ENCODE measurements at places on chromosomes 2 and 18.

DNA sequence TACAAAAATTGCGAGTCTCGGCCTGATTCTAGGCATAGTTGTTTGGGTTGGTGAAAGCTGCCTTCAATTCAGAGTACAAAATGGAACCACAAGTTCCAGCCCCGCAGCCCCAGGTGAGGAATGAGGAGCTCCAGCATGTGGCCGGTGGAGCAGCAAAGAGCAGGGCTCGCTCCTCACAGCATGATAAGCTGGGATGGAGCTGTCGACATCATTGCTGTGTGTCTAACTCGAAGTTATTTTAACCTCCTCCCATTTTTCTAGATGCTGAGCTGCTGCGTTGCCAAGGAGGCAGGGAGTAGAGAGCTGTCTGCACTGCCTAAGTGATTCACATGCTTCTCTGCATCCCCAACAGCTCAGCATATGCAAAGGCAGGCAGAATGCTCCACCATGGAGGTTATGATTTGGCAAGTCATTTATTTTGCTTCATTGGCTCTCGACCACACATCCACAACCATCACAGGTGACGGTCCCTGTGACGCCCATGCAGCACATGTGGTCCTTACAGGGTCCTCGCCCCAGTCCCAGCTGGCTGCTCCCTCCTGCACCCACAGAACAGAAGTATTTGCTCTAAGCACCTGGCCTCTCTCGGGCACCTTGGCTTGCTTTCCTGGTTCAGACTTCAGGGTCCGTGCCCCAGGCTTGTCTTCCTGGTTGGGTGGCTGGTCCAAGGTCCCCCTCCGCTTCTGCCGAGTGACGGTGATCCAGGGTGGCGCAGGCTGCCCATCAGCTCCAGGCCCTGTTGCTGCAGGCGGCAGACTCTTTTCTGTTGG, 66.0 kb upstream of the MGAT4A start:
- DNase-seq, result no peak

DNA sequence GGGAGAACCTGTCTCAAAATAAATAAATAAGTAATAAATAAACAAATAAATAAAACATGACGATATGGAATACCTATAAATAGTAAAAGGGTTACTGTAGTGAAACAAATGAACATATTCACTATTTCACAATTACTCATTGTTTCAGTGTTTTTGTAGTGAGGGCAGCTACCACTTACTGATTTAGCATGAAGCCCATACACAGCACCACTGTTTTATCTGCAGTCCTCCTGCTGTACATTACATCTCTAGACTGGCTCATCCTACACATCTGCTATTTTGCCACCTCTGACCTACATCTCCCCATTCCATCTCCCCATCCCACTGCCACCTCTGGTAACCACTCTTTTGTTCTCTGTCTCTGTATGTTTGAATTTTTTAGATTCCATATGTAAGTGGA, 332.7 kb upstream of the SMIM21 start:
- no peak for DNase-seq

DNA sequence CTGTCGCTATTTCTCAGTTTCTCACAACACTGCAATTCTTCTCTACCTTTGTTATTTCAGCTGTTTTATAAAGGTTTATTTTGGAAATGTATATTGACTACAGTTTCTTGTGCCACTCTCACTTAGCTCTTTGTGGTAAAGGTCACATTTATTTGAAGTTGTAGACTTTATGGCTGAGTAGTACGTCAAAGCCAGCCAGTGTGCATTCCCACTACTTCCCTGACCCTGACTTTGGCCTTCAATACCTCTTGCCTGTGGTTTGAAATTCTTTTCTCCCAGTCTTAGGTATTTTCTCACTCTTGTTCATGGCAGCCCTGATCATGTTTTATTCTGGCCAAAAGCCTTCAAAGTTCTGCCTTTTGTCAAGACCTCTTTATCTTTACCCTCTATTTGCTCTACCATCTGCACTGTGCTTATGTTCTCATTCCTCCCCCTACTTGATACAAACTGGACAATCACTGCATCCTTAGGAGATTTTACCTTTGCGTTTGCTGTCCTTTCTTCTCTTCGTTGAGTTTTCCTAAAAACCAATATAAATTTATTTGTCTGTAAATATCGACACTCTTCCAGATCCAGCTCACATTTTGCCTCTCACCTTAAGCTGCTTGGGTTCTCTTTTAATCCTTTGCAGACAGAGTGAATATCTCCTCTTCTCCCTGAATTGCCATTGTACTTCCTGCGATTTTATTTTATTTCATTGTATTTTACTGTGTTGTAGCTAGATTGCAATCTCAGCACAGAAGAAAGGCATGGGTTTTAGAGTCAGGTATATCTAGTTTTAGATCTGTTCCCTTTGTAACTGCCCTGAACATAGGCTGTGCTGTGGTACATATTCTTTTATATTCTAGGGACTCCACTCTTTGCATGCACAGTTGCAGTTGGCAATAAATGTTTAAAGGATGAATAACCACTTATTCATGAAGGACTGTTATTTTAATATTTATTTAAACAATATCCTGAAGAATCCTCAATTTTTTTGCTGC, 31.2 kb downstream of the GULP1 start:
- DNase-seq, result no peak

GRCh38 chr2:181998041-181998835, 12.6 kb downstream of the PPP1R1C start:
- DNase-seq, result no peak

GRCh38 chr2:10192392-10193015, 70.0 kb downstream of the RRM2 start:
- no peak for DNase-seq

DNA sequence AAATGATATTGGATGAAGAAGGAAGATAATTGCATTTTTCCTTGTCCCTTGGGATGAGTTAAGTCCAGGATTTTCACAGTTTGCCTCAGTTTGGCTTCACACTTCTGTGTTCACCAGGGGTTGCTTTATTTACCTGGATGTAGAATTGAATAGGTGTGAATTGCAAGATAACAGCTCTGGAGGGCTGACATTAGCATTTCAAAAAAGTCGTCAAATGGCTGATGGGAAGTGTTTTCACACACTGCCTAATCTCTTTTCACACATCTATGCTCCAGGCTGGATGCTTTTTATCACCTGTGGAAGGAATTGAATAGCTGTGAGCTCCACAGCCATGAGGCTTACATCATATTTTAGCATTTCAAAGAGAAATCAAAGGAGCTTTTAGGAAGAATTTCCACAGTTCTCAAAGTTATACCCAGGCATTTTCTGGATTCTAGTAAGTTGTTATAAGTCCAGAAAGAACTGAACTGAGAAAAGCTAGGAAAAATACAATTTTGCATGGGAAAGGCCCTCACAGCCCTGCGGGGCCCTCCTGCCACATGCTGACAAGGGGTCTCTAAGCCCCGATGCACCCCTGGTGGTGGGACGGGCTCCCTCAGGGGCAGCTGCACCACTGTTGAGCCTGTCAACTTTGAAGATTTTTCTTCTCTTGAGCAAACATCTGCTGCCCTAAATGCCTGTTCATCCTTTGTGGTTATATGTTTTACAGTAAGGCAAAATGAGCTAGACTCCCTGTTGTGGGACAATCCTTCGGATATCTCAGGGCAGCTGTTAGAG, 43.9 kb downstream of the TEX51 start:
- DNase-seq, result peak; percentile 82

- no peak for DNase-seq
These were observed 391.6 kb downstream of the NBAS start for GRCh38 chr2:15169326-15170069.

- DNase-seq, result no peak
These were observed 37.8 kb downstream of the SRSF7 start for GRCh38 chr2:38713338-38713737.

DNA sequence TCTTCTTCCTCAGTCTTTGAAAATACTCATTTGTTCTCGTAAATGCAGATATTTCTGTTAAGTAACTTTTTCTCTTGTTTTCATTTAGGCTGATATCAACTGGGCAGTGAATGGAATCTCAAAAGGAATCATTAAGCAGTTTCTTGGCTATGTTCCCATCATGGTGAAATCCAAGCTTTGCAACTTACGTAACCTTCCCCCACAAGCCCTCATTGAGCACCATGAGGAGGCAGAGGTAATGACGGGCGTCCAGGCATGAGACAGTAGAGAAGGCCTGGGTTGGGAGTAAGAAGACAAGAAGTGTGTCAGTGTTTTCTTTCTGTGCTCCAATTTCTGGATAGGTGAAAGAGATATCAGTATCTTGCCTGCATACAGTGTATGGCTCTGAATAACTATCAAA, 5.1 kb downstream of the POLR1B start:
- DNase-seq, result no peak

- no peak for DNase-seq
These were observed 533.0 kb downstream of the PLCL1 start for GRCh38 chr2:198337368-198337767.

GRCh38 chr2:16134436-16135165, 194.3 kb downstream of the MYCN start:
- DNase-seq, result no peak

- no peak for DNase-seq
These were observed 25.3 kb upstream of the STARD7 start for GRCh38 chr2:96233880-96234316.

DNA sequence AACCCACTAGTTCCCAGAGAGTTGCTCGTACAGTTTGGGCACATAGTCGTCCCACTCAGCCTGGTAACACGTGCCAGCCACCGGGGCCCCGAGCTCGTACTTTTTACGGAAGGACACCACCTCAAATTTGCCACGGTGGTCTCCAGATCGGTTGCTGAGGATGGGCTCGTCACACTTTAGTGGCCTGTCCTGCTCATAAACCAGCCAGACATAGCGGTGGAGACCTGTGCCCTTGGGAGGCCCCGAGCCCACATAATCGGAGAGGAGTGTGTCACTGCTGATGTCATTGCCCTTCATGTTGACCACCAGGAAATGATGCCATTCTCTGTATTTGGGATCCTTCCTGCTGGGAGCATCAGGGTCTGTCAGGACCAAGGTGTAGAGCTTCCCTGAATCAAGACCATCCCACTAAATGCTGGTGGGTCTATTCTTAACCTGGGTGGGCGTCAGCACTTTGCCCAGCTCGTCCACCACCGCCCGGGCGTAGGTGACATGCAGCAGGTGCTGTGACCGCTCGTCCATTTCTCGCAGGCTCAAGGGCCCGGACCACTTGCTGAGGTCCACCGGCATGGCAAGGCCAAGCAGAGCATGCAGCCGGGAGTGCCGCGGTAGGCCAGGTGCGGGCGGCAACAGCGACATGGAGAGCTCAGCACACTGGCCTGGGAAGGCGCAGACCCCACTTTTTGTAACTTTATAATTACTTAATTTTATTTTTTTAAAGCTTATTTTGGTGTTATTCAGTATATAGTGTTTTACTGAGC, 12.9 kb downstream of the RETSAT start:
- DNase-seq, result no peak

DNA sequence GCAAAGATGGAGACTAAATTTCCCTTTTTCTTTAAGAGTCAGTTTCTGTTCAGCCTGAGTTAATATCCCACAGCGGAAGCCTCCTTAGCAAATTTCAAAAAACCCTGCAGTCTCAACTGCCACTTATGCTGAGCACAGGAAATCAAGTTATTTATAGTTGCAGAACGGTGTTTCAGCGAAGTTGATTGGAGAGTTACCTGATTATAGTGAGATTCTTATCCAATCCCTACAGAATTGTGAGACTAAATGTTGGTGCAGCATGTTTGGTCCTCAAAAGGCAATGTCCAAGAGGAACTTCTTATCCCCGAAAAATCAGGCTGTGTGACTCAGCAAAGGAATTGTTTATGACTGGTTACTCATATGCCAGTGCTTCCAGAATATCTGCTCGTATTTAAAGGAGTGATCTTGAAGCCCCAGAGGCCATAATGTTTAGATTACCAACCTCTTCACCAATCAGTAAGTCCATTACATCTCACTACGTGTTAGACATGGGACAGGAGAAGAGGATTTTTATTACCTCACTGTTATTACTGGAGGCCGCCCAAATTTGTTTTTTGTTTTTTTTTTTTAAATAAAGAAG, 67.9 kb downstream of the LRRFIP1 start:
- DNase-seq, result no peak

GRCh38 chr2:25979001-25979400, 3.3 kb downstream of the KIF3C start:
- DNase-seq, result no peak

DNA sequence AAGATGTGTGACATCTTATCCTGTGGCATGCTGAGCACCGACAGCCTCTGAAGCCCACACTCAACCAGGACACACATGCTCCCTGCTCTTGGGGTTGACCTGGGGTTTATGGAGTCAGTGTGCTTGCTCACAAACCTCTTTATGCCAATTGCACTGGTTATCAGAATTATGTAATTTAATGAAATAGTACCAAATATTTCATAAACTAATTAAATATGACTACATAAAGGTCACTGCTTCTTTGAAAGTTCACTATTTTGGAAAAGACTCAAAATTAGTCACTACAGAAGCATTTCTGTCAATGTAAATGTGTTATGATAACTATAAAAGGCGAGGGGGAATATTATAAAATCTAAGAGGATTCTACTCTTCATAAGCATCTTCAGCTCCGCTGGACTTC, 76.7 kb downstream of the FHOD3 start:
- no peak for DNase-seq

- DNase-seq, result no peak
These were observed 9.4 kb downstream of the MBD2 start for GRCh38 chr18:54215069-54215468.

DNA sequence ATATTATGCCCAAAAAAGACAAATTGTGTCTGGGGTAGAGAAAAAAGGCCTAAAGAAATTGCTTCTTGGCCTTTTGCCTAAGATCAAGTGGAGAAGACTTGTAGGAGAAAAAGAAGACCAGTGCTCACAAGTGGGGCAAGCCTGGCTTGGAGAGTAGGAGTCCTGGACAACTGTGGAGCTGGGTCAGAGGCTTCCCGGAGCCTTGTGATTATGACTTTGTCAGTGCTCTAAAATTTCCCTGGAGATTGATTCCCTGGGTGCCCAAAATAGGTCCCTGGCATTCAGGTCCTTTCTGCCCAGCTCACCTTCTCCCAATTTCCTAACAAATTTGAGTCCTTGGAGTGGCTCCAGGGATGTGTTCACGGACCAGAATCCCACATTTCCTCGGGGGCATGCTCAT, 787 bp upstream of the TRIM54 start:
- DNase-seq, result no peak

GRCh38 chr2:38619458-38620164, 16.9 kb upstream of the HNRNPLL start:
- no peak for DNase-seq

GRCh38 chr2:120177001-120177621, 46.1 kb downstream of the TMEM185B start:
- DNase-seq, result no peak

DNA sequence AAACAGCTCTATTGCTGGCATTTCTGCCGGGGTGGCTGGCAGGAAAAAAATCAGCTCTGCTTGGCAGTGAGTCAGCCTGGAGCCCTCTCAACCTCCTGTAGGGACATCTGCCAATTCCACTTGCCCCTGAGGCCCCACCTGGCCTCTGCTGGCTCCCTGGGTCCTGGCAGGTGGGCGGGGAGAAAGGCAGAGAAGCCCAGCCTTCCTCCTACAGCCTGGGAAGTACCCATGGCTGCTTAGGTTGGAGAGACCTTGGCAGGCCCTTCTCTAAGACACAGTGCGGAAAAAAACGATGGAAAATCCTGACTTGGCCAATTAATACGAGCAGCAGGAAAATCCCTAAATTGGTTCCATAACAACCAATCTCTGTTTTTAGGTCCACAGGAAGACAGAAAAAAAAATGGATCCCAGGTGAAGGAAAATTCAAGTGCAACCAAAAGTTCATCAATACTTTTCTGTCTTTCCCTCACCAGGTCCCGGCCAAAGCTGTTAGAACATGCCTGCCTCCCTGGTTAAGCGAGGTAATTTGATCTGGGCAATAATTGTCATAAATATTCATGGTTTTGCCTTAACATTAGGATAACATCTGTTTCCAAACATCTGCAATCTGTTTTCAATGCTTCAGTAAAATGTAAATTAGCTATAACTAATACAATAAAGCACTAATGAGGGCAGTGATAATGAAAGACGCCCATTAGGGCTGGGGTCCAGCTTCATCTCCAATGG, 245.9 kb downstream of the TFCP2L1 start:
- no peak for DNase-seq
